ENCODE measurements at places on chromosomes 12 and 14. TPM values are rescaled to one million over a fixed set of nuclear protein-coding genes. Genes with fewer than 3 reads are reported as not detected.
A peak's percentile ranks its signal among the peaks of the same experiment; 100 is the strongest.

DNA sequence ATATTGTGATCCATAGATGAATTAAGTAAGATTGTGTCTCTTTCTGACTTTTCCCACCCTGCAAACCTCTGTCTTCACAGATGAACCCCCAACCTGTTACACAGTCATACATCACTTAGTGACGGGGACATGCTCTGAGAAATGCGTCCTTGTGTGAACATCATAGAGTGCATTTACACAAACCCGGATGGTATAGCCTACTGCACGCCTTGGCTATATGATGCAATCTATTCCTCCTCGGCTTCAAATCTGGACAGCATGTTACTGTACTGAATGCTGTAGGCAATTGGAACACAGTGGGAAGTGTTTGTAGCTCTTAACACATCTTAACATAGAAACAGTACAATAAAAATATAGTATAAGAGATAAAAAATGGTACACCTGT, 7.4 kb upstream of the TESPA1 start:
- no peaks in the 10 kb centered on the region for H3K27me3 ChIP-seq
- DNase-seq, result peak; percentile 64
- H3K36me3 ChIP-seq, result peaks cover 2% of the 10 kb centered on the region
- peaks cover 40% of the 10 kb centered on the region for H3K4me1 ChIP-seq
- no peak overlapping the region for H3K4me3 ChIP-seq

GRCh38 chr12:103687253-103687652, 100.2 kb downstream of the STAB2 start:
- no peak overlapping the region for H3K4me3 ChIP-seq
- H3K36me3 ChIP-seq, result no peaks in the 10 kb centered on the region
- no peak for DNase-seq
- H3K27me3 ChIP-seq, result peaks cover 3% of the 10 kb centered on the region

DNA sequence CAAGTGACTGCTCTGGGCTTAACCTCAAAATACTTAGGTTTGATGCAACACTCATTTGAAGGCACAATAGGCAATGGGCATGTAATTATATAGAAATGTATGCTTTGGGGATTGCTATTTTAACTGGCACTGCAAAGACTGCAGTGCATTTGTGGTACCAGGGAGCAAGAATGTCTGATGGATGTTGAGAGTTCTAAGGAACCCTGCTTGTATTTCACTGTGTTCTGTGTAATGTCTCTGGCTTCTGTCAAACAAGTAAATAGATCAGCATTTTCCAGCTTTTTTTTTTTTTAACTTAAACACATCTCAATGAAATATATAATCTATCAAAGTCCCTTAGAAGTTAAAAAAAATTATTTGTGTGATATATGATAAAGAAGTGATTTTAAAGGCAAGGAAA, 94.8 kb upstream of the ATP2B1 start:
- no peaks in the 10 kb centered on the region for H3K4me1 ChIP-seq
- no peak overlapping the region for H3K4me3 ChIP-seq
- no peak overlapping the region for H3K27ac ChIP-seq
- DNase-seq, result no peak
- no peaks in the 10 kb centered on the region for H3K27me3 ChIP-seq
- no peaks in the 10 kb centered on the region for H3K36me3 ChIP-seq

The DNAJC22 gene
- not detected for total RNA-seq

DNA sequence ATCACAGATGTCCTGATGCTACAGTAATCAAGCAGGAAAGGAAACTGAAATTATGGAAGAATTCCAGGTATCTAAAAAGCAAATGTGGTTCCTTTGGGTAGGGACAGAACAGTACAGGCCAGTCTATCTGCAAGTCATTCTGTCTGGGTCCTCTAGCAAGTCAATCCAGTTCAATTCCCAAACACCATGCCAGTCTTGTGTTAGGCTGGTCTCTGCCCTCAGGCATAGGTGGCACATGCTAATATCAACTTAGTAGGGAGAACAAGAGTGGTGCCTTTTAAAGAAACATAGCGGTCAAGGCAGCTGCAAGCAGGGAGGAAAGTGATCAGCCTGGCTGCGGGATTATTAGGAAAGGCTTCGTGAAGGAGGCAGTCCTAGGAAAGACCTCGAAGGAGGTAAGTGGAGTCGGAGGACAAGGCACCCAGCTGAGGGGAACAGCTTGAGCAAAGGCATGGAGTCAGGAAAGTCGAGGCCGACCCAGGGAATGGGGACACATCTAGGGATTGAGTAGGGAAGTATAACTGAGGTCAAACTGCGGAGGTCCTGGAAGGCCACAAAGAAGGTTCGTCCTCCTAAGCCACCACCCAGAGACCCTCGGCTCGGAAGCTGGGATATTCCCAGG, 3.8 kb upstream of the PLEKHG6 start:
- H3K4me1 ChIP-seq, result no peaks in the 10 kb centered on the region
- no peak overlapping the region for H3K4me3 ChIP-seq
- no peak overlapping the region for H3K27ac ChIP-seq
- no peak for DNase-seq

The PSEN1 gene
- 34.1 TPM for total RNA-seq
